ENCODE measurements at places on chromosomes 3 and 15. TPM values are rescaled to one million over a fixed set of nuclear protein-coding genes. Genes with fewer than 3 reads are reported as not detected.

GRCh38 chr3:194584320-194584776, 48.9 kb downstream of the TMEM44 start:
- no peak for DNase-seq

GRCh38 chr3:57157545-57157944, 7.6 kb downstream of the IL17RD start:
- no peak for DNase-seq

DNA sequence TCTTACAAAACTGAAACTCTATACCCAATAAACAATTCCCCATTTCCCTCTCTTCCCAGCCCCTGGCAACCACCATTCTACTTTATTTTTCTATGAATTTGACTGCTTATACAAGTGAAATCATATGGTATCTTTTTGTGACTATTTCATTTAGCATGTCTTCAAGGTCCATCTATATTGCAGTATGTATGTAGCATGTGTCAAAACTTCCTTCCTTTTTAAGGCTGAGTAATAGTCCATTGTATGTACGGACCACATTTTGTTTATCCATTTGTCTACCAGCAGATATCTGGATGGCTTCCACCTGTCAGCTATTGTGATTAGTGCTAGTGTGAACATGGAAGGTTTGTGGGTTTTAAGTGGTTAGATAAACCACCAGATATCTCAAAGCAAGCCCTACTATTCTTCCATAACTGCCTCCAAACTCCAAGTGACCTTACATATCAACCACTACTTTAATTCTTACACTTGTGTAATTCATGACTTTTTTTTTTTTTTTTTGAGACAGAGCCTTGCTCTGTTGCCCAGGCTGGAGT, 134.7 kb downstream of the TMCC1 start:
- no peak for DNase-seq

- no peak for DNase-seq
These were observed 89.0 kb downstream of the DHX36 start for GRCh38 chr3:154235330-154235729.

DNA sequence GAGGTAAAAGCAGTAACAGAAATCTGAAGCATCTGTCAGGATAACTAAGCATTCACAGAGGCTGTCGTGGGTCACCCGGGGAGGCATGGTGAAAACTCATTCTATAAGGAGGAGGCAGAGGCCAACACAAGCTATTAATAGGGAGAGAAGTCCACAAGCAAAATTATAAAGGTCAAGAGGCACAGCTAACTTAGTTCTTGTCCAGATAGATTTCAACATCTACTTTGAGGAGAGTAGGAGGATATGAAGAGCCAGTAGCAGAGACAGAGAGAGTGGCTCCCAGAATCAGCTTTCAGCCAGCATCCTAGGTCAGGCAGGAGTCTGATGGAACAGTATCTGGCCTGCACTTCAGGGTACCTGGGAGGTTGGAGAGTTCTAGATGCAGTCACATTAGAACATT, 95.3 kb downstream of the STAC start:
- no peak for DNase-seq

DNA sequence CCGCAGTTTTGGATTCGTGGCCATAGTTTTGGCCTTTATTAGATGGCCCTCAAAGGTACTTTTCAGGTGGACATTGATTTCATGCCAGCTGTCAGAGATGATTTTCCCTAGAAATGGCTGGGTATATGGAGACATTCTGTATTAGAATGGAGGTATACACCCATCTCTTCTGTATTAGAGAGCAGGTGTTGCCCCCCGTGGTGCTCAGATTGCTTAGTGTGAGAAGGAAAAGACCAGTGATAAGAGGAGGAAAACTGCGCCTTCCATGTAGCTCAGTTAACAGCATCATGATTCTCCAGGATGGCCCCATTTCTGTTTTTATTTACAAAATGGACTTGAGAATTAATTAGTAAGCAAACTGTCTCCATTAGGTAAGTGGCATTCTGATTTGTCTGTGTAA, 145.9 kb downstream of the IGF1R start:
- DNase-seq = no peak

- DNase-seq = no peak
These were observed 59.9 kb upstream of the CORO2B start for GRCh38 chr15:68518785-68519430.

- no peak for DNase-seq
These were observed 5.8 kb upstream of the ARPP21 start for GRCh38 chr3:35633332-35634124.

The CPNE4 gene
- not detected for total RNA-seq

The ITIH1 gene
- total RNA-seq = not detected

The MYO5C gene
- 4.3 TPM for total RNA-seq

The KBTBD13 gene
- 0.97 TPM for total RNA-seq

The ATP8B4 gene
- total RNA-seq = 3.0 TPM

The SLC51A gene
- 1.4 TPM for total RNA-seq

The DGKG gene
- 8.9 TPM for total RNA-seq

The MORC1 gene
- total RNA-seq = not detected

The NEK4 gene
- 16.4 TPM for total RNA-seq

The RPS27L gene
- 145 TPM for total RNA-seq

The SNTN gene
- not detected for total RNA-seq

Measured in gastrocnemius medialis (tissue), 4 donors.